ENCODE measurements at places on chromosomes 7 and 10.

GRCh38 chr10:128625926-128626325 lies 499.7 kb upstream of the MKI67 start:
- no peak for DNase-seq

- DNase-seq: no peak
These were observed 551.5 kb downstream of the KCNMA1 start for GRCh38 chr10:77086081-77086480.

DNA sequence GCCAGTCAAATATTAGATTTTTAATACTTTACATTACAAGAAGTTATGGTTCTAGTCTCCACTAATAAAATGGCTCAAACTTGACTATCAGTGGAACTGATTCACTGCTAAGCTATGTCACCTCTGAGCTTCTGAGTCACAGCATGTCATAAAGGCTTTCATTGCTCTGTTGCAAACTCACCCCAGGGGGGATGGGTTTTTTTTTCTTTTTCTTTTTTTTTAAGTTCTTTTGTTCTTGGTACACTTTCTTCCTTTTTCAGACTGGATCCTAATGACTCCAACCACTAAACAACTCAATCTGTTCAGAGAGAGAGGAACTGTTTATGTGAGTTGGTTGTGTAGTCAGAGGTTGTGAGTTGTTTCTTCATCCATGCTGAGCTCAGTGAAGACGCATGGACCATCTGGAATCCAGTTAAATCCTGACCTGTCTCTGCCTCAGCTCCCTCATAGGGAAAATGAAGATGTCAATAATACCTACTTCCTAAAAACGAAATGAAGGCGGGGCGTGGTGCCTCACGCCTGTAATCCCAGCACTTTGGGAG lies 11.0 kb downstream of the MYOF start:
- no peak for DNase-seq

DNA sequence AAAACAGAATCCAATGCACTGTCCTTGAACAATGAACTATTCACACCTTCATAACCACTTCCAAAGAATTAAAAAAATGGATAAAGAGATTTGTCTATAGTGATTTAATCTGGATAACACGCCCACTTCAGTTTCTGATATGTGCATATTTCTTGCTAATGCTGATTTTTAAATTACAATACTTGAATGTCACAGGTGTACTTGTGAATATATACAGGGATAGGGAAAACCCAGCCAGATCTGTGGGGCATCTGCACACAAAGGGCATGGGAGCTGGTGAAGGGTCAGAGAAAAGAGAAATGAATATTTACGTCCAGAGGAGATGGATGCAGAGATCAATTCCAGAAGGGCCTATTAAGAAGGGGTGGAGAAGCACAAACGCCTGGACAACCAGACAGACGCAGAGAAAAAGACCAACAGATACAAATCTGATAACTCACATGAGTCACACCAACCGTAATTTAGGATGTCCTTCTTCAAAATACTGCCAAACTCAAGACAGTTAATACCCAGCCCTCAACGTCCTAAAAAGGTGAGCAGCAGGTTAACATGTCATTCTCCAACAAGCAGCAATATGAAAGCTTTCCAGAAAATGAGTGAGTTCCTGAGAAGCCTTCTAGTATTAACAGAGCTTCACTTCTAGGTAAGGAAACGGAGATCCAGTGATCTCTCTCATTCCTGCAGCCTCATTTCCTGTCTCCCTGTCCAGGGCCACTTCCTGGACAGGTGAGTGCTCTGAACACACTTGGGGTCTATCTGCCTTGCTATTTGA lies 41.9 kb downstream of the PIP4K2A start:
- DNase-seq: no peak

DNA sequence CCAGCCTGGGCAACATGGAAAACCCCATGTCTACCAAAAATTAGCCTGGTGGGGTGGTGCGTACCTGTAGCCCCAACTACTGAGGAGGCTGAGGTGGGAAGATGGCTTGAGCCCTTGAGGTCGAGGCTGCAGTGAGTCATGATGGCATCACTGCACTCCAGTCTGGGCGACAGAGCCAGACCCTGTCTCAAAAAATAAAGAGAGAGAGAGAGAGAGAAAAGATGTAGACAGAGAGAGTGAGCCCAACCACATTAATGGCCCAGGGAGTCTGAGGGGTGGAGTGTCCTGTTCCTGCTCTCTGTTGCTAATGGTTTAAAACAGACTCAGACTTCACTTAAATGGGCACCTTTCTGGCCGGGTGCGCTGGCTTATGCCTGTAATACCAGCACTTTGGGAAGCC lies 455.7 kb upstream of the GALNT17 start:
- DNase-seq: no peak

DNA sequence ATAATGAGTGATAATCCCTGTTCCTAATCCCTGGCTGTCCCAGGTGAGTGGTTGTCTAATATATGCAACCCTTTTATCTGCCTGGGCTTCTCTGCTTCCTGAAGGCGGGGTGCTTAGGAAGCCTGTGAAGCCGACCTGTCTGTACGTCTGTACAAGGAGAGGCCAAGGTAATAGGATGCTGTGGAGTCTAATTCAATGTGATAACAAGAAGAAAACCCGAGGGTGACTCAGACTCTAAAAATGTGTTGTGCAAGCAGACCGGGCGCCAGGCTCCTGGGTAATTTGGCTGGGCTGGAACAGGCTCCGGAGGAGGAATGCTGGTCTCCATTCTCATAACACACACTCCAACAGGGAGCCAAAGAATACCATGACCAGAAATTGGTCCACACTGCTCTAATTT lies 43.6 kb downstream of the THNSL1 start:
- DNase-seq: no peak

Data from activated gamma-delta T cell treated with Interleukin-2 at 50 U/mL for 16 hours (primary cell).